ENCODE measurements at places on chromosomes 3 and 15. TPM values are rescaled to one million over a fixed set of nuclear protein-coding genes. Genes with fewer than 3 reads are reported as not detected.

The PRSS50 gene
- total RNA-seq, result not detected

The SMAD3 gene
- 64.9 TPM for total RNA-seq

The GP9 gene
- total RNA-seq, result not detected

The RHOV gene
- total RNA-seq, result not detected

The TOPBP1 gene
- total RNA-seq, result 30.0 TPM

The TMEM266 gene
- total RNA-seq, result not detected

DNA sequence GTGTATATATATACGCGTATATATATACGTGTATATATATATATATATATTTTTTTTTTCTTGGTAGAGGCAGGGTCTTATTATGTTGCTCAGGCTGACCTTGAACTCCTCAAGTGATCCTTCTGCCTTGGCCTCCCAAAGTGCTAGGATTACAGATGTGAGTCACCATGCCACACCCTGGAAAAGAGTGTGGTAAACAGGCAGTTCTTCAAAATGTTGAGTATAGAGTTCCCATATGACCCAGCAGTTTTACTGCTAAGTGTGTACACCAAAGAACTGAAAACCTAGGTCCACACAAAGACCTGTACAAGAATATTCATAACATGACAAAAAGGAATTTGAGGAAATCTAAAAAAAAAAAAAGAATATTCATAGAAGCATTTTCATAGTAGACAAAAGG is 71.8 kb upstream of the GCNT3 start:
- H3K27ac ChIP-seq, result no peak overlapping the region
- no peak for DNase-seq
- H3K4me1 ChIP-seq, result no peaks in the 10 kb centered on the region
- no peaks in the 10 kb centered on the region for H3K36me3 ChIP-seq
- H3K4me3 ChIP-seq, result no peak overlapping the region

- H3K4me3 ChIP-seq, result no peak overlapping the region
- no peak for DNase-seq
- H3K27ac ChIP-seq, result no peak overlapping the region
- peaks cover 25% of the 10 kb centered on the region for H3K27me3 ChIP-seq
- H3K4me1 ChIP-seq, result no peaks in the 10 kb centered on the region
Measured at GRCh38 chr15:92584105-92584504, 71.5 kb downstream of the FAM174B start.

DNA sequence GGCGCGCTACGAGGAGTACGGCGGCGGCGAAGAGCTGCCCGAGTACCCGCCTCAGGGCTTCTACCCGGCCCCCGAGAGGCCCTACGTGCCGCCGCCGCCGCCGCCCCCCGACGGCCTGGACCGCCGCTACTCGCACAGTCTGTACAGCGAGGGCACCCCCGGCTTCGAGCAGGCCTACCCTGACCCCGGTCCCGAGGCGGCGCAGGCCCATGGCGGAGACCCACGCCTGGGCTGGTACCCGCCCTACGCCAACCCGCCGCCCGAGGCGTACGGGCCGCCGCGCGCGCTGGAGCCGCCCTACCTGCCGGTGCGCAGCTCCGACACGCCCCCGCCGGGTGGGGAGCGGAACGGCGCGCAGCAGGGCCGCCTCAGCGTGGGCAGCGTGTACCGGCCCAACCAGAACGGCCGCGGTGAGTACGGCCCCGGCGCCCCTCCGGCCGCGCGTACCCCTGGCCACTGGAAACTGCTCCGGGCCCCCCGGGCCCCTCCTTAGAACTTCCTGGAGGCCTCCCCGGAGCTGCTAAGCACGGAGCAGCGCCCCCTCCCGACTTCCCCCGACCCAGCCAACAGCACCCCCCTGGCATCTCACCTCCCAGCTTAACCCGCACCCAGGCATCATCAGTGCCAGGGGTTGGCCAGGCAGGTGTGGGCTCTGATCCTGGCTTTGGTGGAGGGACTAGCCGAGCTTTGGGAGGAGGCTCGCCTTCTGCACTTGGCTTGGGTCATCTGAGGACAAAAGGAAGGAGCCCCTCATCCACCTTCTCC is 1.4 kb downstream of the LOXL1 start:
- H3K4me3 ChIP-seq, result peak overlapping the region; percentile 42
- H3K4me1 ChIP-seq, result peaks cover 3% of the 10 kb centered on the region
- peaks cover 4% of the 10 kb centered on the region for H3K27me3 ChIP-seq
- no peaks in the 10 kb centered on the region for H3K36me3 ChIP-seq
- peak; percentile 67 for DNase-seq

- no peaks in the 10 kb centered on the region for H3K36me3 ChIP-seq
- no peaks in the 10 kb centered on the region for H3K27me3 ChIP-seq
- no peak overlapping the region for H3K4me3 ChIP-seq
- no peak overlapping the region for H3K27ac ChIP-seq
- H3K4me1 ChIP-seq, result peaks cover 23% of the 10 kb centered on the region
Measured at GRCh38 chr3:10432931-10433330, 72.5 kb downstream of the ATP2B2 start.

GRCh38 chr3:188915127-188915526 is 256.6 kb upstream of the TPRG1 start:
- H3K36me3 ChIP-seq, result no peaks in the 10 kb centered on the region
- H3K4me3 ChIP-seq, result no peak overlapping the region
- no peak for DNase-seq
- no peaks in the 10 kb centered on the region for H3K27me3 ChIP-seq

GRCh38 chr3:56375654-56376053 is 92.6 kb downstream of the ERC2 start:
- no peak overlapping the region for H3K27ac ChIP-seq
- no peaks in the 10 kb centered on the region for H3K36me3 ChIP-seq
- H3K4me3 ChIP-seq, result no peak overlapping the region
- no peak for DNase-seq
- no peaks in the 10 kb centered on the region for H3K4me1 ChIP-seq
- peaks cover 2% of the 10 kb centered on the region for H3K27me3 ChIP-seq

- DNase-seq, result no peak
- H3K4me1 ChIP-seq, result no peaks in the 10 kb centered on the region
- no peak overlapping the region for H3K27ac ChIP-seq
- no peaks in the 10 kb centered on the region for H3K27me3 ChIP-seq
- peaks cover 8% of the 10 kb centered on the region for H3K36me3 ChIP-seq
- H3K4me3 ChIP-seq, result no peak overlapping the region
Measured at GRCh38 chr3:128348805-128349531, 117.7 kb downstream of the DNAJB8 start.

GRCh38 chr15:96959501-96959900 is 629.0 kb downstream of the NR2F2 start:
- H3K4me3 ChIP-seq, result no peak overlapping the region
- H3K27me3 ChIP-seq, result no peaks in the 10 kb centered on the region
- no peaks in the 10 kb centered on the region for H3K36me3 ChIP-seq
- H3K27ac ChIP-seq, result no peak overlapping the region

GRCh38 chr3:108936924-108937689 is 16.6 kb downstream of the GUCA1C start:
- H3K27ac ChIP-seq, result no peak overlapping the region
- H3K36me3 ChIP-seq, result no peaks in the 10 kb centered on the region
- no peaks in the 10 kb centered on the region for H3K27me3 ChIP-seq

GRCh38 chr3:159947220-159947619 is 41.4 kb upstream of the IL12A start:
- no peaks in the 10 kb centered on the region for H3K27me3 ChIP-seq
- no peaks in the 10 kb centered on the region for H3K36me3 ChIP-seq
- H3K27ac ChIP-seq, result no peak overlapping the region
- H3K4me1 ChIP-seq, result no peaks in the 10 kb centered on the region
